ENCODE measurements at places on chromosomes 4 and X.

DNA sequence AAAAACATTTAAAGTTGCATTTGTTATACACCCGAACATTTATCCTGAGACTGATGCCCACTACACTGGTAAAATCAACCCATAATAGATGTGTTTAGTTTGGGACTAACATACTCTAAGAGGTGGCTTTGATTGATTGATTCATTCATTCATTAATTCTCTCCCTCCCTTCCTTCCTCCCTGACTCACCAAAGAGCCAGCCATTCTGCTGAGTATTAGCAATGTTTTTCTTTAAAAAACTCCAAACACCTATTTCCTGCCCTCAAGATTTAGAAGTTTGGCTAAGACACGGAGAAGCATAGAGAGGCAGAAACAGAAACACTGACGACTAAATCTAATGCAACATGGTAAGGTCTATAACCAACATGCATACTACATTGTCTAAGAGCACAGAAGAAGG lies 88.9 kb downstream of the RASL11B start:
- no peak for DNase-seq

DNA sequence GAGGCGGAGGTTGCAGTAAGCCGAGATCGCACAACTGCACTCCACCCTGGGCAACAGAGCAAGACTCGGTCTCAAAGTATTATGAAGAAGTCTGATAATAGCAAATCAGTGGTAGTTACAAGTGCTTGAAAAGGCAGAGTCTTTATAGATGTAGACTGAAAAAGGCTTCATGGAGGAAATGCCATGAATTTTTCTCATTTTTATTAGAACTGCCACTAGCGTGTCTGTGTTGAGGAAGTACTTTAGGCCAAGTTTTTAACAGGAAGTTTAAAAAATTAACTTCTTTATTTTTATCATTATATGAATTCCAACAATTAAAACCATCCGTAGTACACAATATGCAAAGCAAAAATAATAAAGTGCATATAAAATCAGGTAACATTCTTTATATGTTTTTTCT lies 32.8 kb upstream of the IL13RA1 start:
- DNase-seq, result no peak

DNA sequence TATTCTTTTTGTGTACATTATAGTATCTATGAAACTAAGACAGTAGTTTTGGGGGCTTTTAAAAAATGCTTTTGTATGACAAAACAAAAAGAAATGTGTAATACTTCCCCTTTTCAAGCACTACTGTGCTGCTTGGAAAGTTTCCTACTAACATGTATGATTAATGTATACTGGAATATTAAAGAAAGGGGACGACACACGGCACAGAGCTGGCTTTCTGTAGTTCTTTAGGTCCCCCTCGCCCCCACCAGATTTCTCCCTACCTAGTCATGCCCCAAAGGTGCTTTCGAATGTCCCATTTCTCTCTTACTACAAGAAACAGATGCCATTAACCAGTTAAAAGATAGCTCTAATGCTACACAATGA lies 1.6 kb upstream of the AP1S2 start:
- DNase-seq, result no peak

- DNase-seq, result no peak
Measured at GRCh38 chrX:124194199-124194598, 138.3 kb upstream of the TEX13D start.

DNA sequence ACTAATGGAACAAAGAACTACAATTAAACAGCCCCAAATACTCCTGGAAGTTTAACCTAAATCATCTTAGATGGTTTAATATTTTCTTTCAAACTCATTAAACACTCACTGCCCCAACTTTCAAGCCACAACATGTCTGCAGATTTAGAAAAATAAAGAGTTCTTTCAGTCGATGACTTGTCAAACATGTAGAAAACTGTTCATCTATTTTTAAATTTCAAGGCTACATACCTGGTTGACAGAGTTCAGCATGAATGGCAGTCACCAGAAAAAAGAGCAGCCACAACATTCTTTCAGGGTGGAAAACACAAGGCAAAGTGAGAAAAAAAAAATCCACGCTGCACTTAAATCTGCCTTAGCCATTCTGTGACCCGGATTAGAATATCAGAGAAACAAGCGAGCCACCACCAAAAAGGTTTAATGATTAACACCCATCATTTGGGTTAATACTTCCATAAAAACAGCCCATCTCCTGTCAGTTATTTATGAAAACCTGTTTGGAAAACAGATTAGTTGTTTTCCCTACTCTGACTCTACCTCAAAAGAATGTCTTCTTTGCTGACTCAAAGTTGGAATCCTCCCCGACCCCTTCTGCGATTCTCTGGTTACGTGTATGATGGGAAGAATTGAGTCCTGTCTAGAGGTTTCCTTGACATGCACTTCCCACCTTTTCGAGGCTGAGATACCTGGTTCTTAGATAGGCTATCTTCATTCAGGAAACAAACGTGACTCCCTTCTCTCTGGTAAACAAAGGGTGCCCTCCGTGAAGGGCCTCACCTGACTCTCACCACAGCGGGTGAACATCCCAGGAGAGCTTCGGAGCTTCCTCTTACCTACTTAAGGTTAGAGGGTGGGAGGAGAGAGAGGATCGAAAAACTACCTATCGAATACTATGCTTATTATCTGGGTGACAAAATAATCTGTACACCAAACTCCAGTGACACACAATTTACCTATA lies at the start of gene CLTRN:
TSS of gene CLTRN (minus strand) at position 319 of the 958 bp plus-strand sequence. CDS start at position 289, 30 bp downstream.
- no peak for DNase-seq

- no peak for DNase-seq
Measured at GRCh38 chr4:183611210-183611830, 47.7 kb downstream of the RWDD4 start.

- no peak for DNase-seq
Measured at GRCh38 chr4:104205116-104205515, 289.6 kb downstream of the CXXC4 start.

DNA sequence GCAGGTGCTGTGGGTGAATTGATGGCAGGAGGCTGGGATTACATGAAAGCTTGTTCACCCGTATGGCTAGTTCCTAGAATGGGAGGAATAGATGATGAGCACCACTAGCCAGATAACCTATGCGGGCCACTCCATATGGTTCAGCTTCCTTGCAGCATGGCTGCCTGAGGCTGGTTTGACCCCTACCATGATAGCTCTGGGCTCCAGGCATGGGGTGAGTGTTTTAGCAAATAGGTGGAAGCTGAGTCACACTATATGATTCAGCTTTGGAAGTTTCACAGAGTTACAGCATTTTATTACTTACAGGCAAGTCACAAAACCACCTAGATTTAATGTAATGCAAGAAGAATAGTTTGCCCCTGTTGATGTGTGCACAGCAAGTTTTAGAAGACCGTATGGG lies 603.2 kb downstream of the STIM2 start:
- DNase-seq, result no peak

GRCh38 chr4:150679018-150679764 lies 97.2 kb downstream of the MAB21L2 start:
- no peak for DNase-seq

DNA sequence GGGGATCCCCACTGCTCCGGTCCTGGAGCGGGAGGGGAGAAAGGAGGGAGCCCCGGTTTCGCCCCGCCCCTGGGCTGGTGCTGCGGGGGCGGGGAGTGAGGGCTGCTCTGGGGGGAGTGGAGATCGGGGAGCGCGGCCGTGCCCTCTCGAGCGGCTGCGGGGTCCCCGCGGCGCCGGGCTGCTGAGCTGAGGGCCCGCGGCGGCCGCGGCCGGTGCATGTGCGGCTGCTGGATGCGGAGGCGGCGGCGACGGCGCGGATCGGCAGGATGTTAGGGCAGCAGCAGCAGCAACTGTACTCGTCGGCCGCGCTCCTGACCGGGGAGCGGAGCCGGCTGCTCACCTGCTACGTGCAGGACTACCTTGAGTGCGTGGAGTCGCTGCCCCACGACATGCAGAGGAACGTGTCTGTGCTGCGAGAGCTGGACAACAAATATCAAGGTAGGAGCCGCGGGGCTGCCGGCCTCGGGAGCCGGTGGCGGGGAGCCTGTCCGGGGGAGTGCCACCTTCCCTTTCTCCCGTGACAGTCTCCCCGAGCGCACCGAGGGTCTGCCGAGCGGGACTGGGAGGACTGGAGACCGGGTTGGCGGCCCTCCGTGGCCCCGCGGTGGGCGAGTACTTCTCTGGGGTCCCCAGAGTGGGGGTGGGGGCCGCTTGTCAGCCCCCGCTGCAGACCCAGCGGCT lies at the start of gene ING2:
TSS of gene ING2 (plus strand) at position 129 of the 681 bp plus-strand sequence. CDS start at position 267, 138 bp downstream.
- DNase-seq, result peak; percentile 87

DNA sequence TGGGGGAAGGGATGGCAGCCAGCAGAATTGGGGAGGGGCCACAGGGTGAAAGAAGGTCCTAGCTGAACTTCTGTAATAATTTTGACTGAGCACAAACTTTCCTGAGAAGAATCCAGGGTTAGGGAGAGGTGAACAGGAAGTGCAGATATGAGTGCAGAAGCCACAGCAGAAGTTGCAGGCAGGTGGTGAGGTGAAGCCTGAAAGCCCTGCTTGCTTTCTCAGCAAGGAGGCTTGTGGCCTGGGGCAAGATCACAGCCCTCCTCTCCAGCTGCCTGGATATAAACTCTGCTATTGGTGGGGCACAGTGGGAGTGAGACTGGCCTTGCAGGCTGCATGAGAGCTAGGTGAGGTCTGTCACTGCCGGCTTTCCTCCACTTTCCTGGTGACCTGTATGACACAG lies 44.1 kb upstream of the UPRT start:
- DNase-seq, result no peak

DNA sequence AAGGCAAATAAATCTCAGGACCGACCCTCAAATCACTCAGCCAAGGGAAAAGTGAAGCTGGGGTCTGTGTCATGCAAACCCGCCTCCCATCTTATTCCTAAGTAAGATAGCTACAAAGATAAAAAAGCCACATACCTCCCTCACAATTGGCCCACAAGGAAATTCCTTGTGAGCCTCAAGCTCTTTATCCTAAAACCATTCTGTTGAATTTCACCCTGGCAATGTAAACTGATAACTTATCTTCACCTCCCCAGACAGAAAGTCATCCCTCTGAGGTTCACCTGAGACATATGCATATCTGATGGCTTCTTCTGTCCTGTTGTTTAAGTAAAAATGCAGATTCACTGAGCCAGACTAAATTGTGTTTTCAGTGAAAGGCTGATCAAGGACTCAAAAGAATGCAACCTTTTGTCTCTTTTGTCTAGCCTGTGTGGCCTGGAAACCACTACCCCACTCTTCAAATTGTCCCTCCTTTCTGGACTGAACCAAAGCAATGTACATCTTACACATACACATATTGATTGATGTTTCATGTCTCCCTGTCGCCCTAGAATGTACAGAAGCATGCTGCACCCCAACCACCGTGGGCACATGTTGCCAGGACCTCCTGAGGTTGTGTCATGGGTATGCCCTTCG lies 91.3 kb downstream of the MFAP3L start:
- no peak for DNase-seq

GRCh38 chrX:154749856-154750255 lies 1.0 kb downstream of the GAB3 start:
- DNase-seq, result no peak

GRCh38 chrX:129750971-129751370 lies 12.2 kb downstream of the XPNPEP2 start:
- no peak for DNase-seq

DNA sequence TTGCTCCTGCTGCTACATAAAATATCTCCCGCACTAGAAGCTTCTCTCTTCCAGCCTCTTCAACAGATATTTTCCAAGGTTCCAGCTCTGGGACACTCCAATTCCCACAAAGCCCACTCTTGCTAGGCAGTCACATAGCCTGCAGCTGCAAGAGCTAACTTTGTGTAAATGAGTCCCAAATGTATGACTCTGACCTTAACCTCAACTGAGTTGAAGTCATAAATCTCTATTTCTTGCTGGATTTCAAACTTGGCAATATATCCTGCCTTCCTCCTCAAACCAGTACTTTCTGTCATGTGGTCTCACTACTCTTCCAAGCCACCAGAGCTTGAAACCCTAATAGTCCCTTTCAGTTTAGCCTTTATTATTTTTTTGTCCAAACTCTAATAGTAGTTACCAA lies 315.4 kb upstream of the GRIA3 start:
- no peak for DNase-seq

- no peak for DNase-seq
Measured at GRCh38 chr4:137510557-137511265, 21.6 kb downstream of the PCDH18 start.

DNA sequence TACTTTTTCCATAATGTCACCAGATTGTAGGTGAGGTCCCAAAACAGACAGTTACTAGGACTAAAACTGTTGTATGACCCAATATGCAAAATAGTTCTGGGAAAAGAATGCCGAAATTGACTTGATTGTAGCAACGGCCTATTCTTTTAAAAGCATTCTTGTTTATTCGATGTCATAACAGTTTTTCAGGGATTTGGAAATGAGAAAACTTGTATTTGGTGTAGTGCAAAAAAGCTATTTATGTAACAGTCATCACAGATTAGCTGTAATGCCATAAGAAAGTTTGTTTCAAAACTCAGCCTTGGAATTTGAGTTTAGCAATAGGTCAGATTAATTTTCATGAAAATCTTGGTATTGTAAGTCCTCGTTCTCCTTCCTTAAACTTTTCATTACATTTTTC lies 69.2 kb upstream of the DIAPH2 start:
- no peak for DNase-seq

DNA sequence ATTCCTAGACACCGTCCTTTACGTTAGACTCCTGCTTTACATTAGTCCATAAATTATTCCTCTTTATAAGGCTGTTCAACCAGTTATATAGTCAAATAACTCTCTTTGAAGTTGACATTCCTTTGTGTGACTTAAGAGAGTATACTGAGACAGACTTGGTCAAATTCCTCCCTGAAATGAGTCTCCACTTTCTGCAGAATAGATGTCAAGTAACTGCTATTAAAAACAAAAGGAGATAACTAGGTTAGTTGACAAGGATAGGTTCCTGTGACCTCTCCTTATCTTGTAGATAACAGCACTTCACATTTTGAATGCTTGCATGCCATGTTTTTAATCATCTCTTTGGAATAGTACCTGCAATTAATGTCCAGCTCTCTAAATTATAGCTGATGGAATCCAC lies 5.7 kb downstream of the GUCY1A1 start:
- no peak for DNase-seq

DNA sequence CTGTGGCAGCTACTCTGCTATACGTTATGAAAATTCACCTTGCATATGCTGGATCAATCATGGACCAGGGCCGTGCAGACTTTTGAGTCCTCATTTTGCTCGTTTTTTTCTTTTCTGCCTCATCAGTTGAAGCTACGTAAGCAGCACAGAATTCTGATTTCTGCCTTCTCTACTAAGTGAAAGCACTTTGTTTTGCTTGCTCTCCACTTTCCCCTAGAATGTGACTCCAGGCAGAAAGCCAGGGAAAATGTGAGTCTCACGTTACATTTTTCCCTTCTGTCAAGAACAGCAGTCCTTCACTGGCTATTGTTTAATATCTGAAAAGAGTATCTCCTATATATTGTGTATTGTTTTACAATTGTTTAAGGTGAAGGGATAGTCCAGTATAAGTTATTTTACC lies 1840.1 kb downstream of the PCDH7 start:
- DNase-seq, result no peak

- no peak for DNase-seq
Measured at GRCh38 chr4:185142564-185142911, 528 bp upstream of the SLC25A4 start.

GRCh38 chr4:73944061-73944875 lies 37.6 kb downstream of the PF4 start:
- DNase-seq, result no peak

Data from hypothalamus (tissue), 51 donors.